Small intestine (tissue), 16 donors: ENCODE measurements at places on chromosomes 3 and 15.

DNA sequence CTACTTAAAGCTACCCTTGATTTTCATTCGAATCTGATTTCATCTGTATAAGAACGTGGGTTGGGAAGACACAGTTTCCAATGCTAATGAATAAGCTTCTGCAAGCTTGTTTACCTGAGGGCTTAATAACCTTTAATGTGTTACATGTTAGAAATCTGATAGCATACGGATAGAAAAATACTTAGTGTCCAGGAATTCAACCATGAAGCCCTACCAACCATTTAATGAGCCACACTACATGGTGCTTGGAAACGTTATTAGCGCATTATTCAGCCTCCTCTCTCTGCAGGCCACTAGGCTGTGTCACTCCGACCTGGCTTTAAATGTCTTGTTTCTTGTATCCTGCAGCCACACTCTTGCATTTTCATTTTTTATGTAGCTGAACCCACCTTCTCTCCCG lies 1.6 kb downstream of the FAM81A start:
- no peak for DNase-seq

DNA sequence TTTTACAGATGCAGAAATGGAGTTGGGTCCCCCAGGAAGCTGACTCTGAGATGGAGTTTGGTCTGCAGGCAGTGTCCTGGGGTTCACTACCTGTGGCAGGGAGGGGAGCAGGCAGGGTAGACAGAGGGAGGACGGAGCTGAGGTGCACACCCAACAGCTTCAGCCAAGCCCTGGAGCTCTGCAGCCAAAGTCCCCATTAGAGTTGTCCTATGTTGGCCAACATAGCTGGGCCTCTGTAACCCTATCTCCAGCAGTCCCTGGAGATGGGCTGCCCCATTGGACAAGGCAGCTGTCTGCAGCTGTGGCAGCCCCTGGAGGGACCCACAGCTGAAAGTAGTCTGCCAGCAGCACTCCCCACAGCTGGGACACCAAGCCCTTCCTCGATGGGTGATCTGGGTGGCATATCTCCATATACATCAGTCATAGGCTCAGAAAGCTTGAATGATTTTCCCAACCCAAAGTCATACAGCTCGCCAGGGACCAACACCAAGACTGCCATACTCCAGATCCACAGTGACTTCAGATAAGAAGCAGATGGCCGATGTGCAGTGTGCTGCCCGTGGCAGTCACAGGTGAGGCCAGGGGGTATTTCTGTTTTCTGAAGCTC lies 31.9 kb downstream of the STARD5 start:
- DNase-seq, result no peak

- no peak for DNase-seq
Observed at GRCh38 chr3:193711166-193711485, 118.1 kb downstream of the OPA1 start.

DNA sequence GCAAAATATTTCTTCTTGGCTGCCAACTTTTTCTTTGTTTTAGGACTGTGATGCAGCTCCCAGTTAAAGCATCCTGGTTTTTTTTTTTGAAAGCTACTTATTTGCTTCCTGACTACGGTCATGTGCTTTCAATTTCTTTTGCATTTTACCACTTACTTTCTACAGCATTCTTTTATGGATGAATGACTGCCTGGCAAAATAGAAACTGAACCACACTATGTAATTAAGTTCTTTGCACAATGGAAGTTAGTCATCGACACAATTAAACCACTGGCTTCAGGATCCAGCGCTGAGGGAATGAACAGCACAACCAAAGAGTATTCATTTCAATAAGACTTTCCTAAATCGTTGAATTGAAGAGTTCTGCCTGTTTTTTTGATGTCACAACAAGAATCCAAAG lies 82.2 kb upstream of the EPHA3 start:
- no peak for DNase-seq

- no peak for DNase-seq
Observed at GRCh38 chr3:128965280-128965679, 28.6 kb downstream of the CFAP92 start.

- no peak for DNase-seq
Observed at GRCh38 chr3:89446593-89446992, 339.2 kb downstream of the EPHA3 start.

GRCh38 chr3:72694398-72694797 lies 153.8 kb downstream of the SHQ1 start:
- DNase-seq, result no peak

DNA sequence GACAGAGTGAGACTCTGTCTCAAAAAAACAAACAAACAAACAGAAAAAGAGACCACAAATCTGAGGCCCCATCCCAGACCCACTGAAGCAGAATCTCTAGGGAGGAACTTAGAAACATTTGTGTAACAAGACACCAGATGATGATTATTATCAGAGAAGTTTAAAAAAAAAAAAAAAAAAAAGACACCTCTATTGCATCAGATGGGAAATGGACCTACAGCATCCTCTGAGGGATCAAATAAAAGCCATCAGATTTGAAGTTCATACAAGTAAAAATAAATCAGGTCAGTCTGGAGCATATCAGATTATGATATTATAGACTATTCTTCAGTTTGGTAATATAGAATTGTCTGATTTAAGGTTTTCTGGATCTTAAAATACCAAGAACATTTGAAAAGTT lies 21.9 kb upstream of the LIPC start:
- DNase-seq, result no peak

- peak; percentile 66 for DNase-seq
Observed at GRCh38 chr3:139491027-139491700, 14.8 kb upstream of the RBP2 start.
